Thoracic aorta (tissue), 2 donors: ENCODE measurements at places on chromosomes 7 and 10.

DNA sequence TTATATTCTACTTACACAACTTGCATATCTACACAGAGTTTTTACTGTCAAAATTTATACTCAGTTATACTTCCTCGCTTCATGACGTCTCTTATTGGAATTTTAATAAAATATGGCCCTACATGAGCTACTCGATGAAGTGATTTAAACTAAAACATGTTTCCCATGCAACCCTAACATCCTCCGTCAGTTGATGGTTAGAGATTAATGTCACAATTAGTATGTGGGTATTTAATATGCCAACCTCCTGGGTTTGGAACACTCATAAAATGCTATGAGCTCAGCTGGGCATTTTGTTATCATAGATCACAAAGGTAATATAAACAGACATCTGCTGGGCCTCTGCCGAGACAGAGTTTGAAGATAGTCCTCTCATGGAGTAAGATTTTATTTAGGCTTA is 66.5 kb downstream of the GNAT3 start:
- DNase-seq, result no peak

- DNase-seq, result no peak
Observed at GRCh38 chr7:28509251-28510025, 97.1 kb downstream of the CREB5 start.

- DNase-seq, result no peak
Observed at GRCh38 chr10:110651044-110651958, 7.2 kb downstream of the RBM20 start.

GRCh38 chr7:143263266-143264195 is at the start of gene GSTK1:
Gene GSTK1, plus strand, starts transcription at chr7:143263441. Its CDS starts 73 bp downstream, at chr7:143263514.
- peak; percentile 49 for DNase-seq

GRCh38 chr7:112405286-112405685 is 45.0 kb upstream of the IFRD1 start:
- no peak for DNase-seq

DNA sequence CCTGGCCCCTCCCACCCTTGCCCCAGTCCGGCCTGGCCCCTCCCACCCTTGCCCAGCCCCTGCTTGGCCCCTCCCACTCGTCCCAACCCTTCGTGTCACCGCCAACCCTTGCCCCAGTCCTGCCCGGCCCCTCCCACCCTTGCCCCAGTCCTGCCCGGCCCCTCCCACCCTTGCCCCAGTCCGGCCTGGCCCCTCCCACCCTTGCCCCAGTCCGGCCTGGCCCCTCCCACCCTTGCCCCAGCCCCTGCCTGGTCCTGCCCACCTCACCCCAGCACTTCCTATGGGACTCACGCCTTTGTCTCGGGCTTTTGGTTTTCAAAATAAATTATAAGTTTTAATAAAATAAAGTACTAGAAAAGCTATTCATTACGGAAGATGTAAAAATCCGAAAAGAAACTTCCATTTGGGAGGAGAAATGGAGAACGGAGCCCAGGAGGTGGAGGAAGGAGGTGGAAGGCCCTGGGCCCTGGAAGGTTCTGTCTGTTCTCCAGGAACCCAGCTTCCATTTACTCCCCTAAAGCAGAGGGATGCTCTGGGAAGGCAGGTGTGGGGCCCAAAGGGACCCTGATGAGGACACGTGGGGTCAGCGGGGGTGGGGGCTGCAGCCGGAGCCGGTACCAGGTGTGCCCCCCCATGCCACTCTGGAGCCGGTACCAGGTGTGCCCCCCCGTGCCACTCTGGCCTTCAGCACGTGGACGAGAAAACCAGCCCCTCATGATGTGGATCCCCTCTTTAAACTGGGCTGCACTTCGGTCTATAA is 52.2 kb downstream of the PWWP2B start:
- no peak for DNase-seq

- no peak for DNase-seq
Observed at GRCh38 chr10:100216006-100216405, 13.4 kb downstream of the CHUK start.

GRCh38 chr10:14302035-14302434 is 28.7 kb downstream of the FRMD4A start:
- DNase-seq, result no peak

GRCh38 chr10:69749178-69750010 is 52.3 kb upstream of the COL13A1 start:
- no peak for DNase-seq
